ENCODE measurements at places on chromosomes 5 and 9. TPM values are rescaled to one million over a fixed set of nuclear protein-coding genes. Genes with fewer than 3 reads are reported as not detected.

The FCN2 gene
- not detected for total RNA-seq

The WASHC1 gene
- total RNA-seq, result 14.9 TPM

The DMRT3 gene
- total RNA-seq, result not detected

The WDR38 gene
- not detected for total RNA-seq

The NPR3 gene
- 0.09 TPM for total RNA-seq

The ADAMTS13 gene
- total RNA-seq, result 3.9 TPM
